Stimulated activated CD8-positive, alpha-beta memory T cell treated with anti-CD3 and anti-CD28 coated beads, Interleukin-7, amount 100 ng/mL, for 1 hour (primary cell): ENCODE measurements at places on chromosomes 12 and 14.

- DNase-seq, result no peak
Measured at GRCh38 chr14:50011242-50011641, 105.1 kb downstream of the VCPKMT start.

GRCh38 chr12:53593031-53593430 is 33.2 kb downstream of the ATF7 start:
- DNase-seq, result no peak

GRCh38 chr14:95597784-95598211 is 62.9 kb downstream of the GLRX5 start:
- no peak for DNase-seq

DNA sequence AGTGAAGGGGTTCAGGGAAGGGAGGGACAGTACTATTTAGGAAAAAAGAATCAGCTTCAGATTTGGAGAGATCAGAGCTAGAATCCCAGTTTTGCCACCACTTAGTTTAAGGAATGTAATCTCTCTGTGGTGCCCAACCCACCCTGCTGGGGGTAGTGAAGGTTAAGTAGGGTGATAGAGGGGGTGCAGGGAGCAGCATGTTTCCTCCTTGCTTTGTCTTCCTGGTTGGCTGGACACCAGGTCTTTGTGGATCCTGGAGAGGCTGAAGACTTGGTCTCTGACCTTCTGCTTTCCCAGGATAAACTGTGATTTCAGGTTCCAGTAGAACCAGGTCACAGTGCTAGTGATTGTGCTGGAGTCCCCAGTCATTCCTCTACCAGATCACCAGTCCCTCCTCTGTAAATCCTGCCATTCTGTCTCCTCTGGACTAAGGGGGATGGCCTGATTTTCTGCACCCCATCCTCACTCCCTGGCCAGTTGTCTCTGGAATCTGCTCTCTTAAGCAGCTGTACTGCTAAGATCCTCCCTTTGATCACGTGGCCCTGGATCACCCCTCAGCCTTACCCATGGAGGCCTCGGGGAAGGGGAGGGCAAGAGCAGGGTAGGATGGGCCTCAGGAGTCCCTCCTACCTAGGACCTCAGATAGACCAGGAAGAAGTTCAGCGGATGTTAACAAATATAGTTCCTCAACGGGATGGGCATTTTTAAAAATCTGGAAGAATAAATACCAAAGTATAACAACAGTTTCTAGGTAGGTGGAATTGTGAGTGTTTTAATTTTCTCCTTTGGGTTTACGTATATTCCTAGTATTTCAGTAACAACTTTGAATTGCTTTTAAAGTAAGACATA is 3.1 kb downstream of the MAP3K12 start:
- DNase-seq, result no peak

DNA sequence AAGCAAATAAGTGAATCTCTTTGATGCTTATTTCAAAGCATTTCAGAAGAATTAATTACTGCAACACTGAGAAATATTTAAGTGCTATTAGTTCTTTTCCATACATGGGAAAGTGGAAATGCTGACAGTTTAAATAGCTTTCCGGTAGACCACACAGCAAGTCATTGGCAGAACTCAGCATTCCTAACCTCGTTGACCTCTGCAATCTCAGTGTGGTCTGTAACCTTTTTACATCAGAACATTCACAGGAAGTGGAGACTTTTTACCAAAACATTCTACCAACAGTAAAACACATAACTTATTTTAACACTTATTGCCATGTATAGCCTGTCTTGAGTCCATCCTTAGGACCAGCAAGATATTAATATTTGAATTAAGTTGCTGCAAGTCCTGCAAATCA is 249.5 kb upstream of the DCN start:
- no peak for DNase-seq

- DNase-seq, result no peak
Measured at GRCh38 chr12:128942960-128943477, 89.7 kb downstream of the GLT1D1 start.

DNA sequence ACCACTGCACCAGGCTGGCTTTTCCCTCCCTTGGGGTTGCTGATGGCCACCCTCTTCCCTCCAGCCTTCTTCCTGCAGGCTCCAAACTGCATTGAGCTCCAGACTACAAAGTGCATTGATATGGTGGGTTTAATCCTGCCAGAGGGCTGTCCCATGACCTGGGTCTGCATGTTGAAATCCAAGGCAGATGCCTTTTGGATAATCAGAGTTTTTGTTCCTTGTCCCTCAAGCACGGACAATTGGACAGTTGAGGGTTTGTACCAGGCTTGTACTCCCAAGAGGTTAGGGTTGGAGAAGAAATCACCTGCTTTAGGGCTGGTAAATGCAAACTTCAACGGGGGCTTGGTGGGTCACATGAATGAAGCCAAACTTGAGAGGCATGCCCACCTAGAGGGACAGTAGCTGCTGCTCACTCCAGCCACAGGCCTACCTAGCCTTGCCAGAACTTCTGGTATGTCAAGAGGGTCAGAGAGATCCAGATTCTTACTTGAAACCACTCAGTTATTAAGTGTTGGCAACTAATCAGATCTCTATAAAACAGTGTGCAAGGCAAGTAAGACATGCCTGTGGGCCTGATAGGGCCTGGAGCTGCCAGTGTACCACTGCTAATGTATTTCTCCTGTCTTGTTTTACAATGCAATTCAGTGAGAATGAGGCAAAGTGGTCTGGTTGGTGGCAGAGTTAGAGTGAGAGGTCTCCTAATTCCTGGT is 21.7 kb upstream of the KRT83 start:
- no peak for DNase-seq
